ENCODE measurements at places on chromosomes 16 and 17. TPM values are rescaled to one million over a fixed set of nuclear protein-coding genes. Genes with fewer than 3 reads are reported as not detected.

The SLC35G3 gene
- total RNA-seq, result not detected

The TLCD1 gene
- 4.0 TPM for total RNA-seq

DNA sequence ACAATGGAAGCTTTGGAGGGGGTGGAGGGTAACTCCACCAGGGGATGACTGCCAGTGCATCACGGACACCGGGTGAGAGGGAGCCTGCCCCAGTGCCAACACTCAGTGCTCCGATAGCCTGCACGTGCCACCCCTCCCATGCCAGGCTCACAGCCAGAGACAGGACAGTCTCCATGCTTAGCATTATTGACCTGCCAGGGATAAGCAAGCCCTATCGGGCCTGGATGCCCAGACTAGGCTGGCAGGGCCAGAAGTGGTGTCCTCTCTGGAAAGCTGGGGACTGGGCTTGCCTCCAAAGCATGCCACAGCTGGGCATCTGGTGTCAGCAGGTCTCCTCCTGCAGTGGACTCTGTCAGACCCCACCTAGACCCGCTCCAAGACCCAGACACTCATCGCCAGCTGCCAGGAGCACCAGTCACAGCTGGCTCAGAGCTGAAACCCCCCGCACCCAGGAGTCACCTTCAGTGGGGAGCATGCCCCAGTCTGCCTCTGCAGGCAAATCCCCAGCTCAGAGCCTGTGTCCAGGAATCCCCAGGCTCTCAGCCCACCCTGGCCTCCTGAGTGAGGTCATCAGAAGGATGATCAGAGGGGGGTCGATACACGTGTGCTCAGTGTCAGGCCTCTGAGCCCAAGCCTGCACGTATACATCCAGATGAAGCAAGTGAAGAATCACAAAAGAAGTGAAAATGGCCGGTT lies 1.8 kb upstream of the RHBDF1 start:
- DNase-seq, result no peak

DNA sequence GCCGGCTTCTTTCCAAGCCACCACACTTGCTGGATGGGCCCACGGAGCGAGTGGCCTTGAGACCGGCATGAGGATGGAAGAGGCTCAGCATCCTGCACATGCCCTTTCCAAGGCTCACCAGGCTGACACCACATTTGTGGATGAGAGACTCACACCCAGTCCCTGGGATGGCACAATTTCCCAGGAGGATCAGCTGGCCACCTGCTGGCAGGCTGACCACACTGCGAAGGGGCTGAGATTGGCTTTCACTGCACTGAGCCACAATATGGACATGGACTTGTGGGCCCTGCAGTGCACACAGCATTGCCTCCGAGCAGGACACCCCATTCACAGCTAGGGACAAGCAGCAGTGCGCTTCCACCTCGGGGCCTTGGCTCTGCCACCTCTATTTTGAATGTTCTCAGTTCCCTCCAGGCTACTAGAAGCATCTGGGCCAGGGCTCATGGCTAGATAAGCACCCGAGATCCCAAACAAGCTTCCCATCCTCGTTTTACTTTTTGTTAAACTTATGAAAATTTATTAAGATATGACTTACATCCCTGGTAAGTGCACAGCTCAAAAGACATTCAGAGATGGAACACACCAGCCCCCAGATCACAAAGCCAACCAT lies 25.3 kb upstream of the KSR1 start:
- peak; percentile 68 for DNase-seq

All from pancreas (tissue), 10 donors.